ENCODE measurements at places on chromosomes 3 and 15. TPM values are rescaled to one million over a fixed set of nuclear protein-coding genes. Genes with fewer than 3 reads are reported as not detected.

DNA sequence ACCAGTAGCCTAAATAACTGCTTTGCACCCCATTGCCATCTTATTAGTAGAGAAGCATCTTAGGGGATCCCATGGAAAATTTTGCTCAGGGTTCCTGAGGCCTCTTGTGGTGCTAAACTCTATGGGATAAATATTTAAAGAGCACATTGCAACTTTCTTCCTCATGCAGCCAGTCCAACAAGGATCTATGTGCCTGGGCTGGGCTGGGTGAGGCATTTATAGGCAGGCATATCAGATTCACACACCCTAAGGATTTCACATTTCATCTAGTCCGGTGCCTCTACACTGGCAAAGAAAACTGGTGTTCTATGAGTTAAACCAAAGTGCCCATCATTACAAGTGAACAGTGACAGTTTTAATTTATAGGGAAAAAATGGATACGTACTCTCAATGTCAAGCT lies 512.3 kb downstream of the EDEM1 start:
- no peak for DNase-seq

GRCh38 chr3:15756505-15756904 lies 41.3 kb downstream of the ANKRD28 start:
- DNase-seq, result no peak

DNA sequence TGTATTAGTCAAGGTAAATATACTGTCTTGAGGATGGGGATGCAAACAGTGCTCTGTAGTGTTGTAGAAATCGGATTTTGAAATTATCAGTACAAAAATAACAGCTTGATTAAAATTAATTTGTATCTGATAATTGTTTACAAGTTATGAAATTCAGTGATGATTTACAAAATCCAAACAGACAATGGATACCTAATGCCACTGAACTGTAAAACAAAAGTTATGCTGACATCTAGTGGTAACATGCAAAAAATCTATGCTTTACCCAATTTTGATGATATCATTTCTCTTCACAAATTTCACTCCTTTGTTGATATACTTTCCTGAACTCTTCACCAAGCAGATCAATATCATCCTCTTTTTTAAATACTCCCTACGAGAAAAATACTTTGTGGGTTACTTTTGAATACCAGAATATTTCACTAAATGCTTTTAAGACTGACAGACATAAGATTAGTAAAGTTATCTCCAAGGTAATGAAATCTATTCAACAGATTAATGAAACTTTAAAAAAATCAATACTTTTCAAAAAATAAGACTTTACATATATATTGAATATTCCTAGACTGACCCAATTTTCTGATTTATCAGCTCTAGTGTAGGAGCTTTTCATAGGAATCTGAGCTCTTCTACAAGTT lies 36.0 kb downstream of the MNS1 start:
- DNase-seq, result no peak

The SERPINI2 gene
- polyA plus RNA-seq, result not detected

The VGLL4 gene
- 29.9 TPM for polyA plus RNA-seq

The DZIP1L gene
- polyA plus RNA-seq, result not detected
